ENCODE measurements at places on chromosomes 11 and 22.

- H3K36me3 ChIP-seq, result peaks cover 9% of the 10 kb centered on the region
- H3K27ac ChIP-seq, result no peak overlapping the region
- no peak overlapping the region for H3K4me3 ChIP-seq
- H3K4me1 ChIP-seq, result peaks cover 9% of the 10 kb centered on the region
These were observed 2.9 kb downstream of the SMARCB1 start for GRCh38 chr22:23789638-23790037.

DNA sequence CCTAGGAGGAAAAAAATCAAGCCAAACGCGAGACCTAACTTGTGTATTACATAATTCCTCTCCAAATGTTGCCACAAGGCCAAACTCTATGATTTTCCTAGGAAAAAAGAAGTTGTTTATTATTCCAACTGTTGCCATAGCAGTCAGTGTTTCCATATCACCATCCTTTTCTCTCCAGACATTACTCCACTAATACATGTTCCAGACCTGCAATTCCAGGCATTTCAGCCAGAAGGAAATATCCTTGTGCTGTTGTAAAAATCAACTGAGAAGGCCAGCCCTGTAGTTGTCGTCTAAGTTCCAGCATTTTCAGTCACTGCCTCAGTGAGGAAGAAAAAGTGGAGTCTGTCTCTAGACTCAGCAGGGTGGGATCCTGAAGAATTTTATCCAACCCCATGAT lies 33.1 kb upstream of the PAMR1 start:
- H3K4me1 ChIP-seq, result no peaks in the 10 kb centered on the region
- H3K36me3 ChIP-seq, result no peaks in the 10 kb centered on the region
- no peak overlapping the region for H3K27ac ChIP-seq
- DNase-seq, result no peak
- no peak overlapping the region for H3K4me3 ChIP-seq
- no peaks in the 10 kb centered on the region for H3K27me3 ChIP-seq

- H3K36me3 ChIP-seq, result no peaks in the 10 kb centered on the region
- H3K4me1 ChIP-seq, result peaks cover 10% of the 10 kb centered on the region
- no peak overlapping the region for H3K27ac ChIP-seq
- DNase-seq, result no peak
These were observed 113.8 kb downstream of the ST3GAL4 start for GRCh38 chr11:126469311-126469710.

DNA sequence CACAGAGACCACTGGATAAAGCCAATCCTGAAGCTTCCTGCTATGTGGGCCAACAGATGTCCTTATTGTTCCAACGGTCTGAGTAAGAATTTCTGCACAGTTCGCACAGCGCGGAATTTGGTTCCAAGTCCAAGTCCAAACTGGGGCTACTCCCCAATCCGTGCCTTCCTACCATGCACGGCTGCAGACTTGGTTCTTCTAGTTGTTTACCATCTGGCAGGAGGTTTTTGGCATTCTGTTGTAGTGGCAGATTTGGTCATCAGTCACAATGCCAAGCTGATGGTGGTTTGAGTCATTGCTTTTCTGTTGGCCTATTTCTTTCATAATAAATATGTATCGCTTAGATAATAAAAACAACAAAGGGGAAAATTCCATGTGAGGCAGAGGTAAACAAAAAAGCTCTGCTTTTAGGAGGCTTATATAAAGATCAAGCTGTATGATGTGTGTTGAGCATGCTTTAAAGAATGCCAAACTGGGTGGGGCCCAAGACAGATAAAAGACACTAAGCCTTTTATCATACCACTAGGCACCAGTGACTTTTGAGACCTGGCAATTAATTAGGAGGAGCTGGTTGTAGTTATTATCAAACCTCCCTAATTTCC lies 52.5 kb upstream of the SYN3 start:
- H3K4me3 ChIP-seq, result no peak overlapping the region
- H3K36me3 ChIP-seq, result no peaks in the 10 kb centered on the region
- no peaks in the 10 kb centered on the region for H3K27me3 ChIP-seq
- no peaks in the 10 kb centered on the region for H3K4me1 ChIP-seq

- H3K4me3 ChIP-seq, result no peak overlapping the region
- H3K4me1 ChIP-seq, result no peaks in the 10 kb centered on the region
- no peak for DNase-seq
- H3K27ac ChIP-seq, result no peak overlapping the region
- peaks cover 43% of the 10 kb centered on the region for H3K36me3 ChIP-seq
These were observed 13.5 kb downstream of the ARFGAP2 start for GRCh38 chr11:47163193-47163592.

- peak overlapping the region; percentile 98 for H3K27ac ChIP-seq
- H3K27me3 ChIP-seq, result no peaks in the 10 kb centered on the region
- peaks cover 39% of the 10 kb centered on the region for H3K4me1 ChIP-seq
- peak overlapping the region; percentile 96 for H3K4me3 ChIP-seq
- peaks cover 21% of the 10 kb centered on the region for H3K36me3 ChIP-seq
These were observed 375 bp downstream of the SLC25A1 start for GRCh38 chr22:19178065-19178656.

- DNase-seq, result no peak
- no peak overlapping the region for H3K27ac ChIP-seq
- peaks cover 67% of the 10 kb centered on the region for H3K36me3 ChIP-seq
- H3K27me3 ChIP-seq, result no peaks in the 10 kb centered on the region
- H3K4me3 ChIP-seq, result no peak overlapping the region
These were observed 6.8 kb upstream of the PPM1F start for GRCh38 chr22:21959274-21960074.

GRCh38 chr11:6402561-6402981 lies 12.3 kb downstream of the SMPD1 start:
- H3K36me3 ChIP-seq, result no peaks in the 10 kb centered on the region
- H3K27me3 ChIP-seq, result no peaks in the 10 kb centered on the region
- peak overlapping the region; percentile 44 for H3K27ac ChIP-seq
- no peak for DNase-seq
- H3K4me3 ChIP-seq, result no peak overlapping the region
- H3K4me1 ChIP-seq, result no peaks in the 10 kb centered on the region

DNA sequence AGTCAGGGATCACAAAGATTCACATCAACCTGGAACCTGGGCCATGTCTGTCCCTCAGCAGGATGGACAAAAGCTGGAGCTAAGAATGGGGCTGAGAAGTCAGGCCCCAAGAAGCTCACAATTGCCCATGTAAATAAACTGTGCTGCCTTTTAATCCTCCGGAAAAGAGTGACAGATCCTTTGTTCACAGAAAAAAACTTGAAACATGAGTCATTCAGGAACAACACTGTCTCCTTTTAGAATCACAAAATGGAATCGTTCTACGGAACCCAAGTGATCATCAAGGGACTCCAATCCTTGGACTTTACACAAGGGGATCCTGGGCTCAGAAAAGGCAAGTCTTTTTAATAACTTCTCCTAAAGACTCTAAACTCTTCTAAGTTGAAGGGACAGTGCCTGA lies 36.1 kb downstream of the RELT start:
- H3K4me1 ChIP-seq, result peaks cover 35% of the 10 kb centered on the region
- DNase-seq, result no peak
- no peak overlapping the region for H3K4me3 ChIP-seq
- H3K36me3 ChIP-seq, result no peaks in the 10 kb centered on the region

GRCh38 chr22:41833369-41834004 lies 582 bp downstream of the SREBF2 start:
- H3K36me3 ChIP-seq, result no peaks in the 10 kb centered on the region
- H3K27me3 ChIP-seq, result no peaks in the 10 kb centered on the region
- H3K4me3 ChIP-seq, result peak overlapping the region; percentile 78
- no peak for DNase-seq

DNA sequence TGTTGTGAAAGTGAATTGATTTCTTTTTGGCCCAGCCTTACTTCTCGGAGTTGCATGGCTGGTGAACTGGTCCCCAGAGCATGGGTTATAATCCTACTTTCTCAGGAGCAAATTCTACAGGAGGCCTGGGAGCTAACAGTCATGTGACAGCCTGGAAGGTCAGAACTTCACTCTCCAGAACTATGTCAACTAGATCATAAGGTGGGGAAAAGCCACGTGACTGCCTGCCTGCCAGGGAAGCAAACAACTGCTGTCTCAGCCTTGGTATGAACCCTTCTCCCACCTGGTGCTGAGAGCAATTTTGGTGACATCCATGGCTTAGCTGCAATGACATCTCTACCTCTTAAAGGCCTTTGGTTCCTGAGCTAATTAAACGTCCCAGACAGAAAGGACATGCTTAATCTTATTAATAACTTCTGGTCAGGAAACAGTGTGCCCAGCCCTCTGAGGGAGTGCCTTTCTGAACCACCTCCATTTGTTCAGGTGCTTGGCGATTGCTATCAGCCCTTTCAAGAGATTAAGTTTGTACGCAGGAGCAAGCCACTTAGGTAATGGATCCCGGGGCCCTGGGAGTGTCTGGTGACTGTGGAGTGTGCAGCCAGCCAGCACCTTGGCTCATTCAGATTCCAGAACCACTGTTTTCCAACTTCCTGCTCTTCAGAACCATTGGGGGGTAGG lies 1.4 kb upstream of the CREB3L1 start:
- H3K4me1 ChIP-seq, result peaks cover 82% of the 10 kb centered on the region
- H3K4me3 ChIP-seq, result no peak overlapping the region
- no peak for DNase-seq
- H3K27me3 ChIP-seq, result peaks cover 2% of the 10 kb centered on the region

DNA sequence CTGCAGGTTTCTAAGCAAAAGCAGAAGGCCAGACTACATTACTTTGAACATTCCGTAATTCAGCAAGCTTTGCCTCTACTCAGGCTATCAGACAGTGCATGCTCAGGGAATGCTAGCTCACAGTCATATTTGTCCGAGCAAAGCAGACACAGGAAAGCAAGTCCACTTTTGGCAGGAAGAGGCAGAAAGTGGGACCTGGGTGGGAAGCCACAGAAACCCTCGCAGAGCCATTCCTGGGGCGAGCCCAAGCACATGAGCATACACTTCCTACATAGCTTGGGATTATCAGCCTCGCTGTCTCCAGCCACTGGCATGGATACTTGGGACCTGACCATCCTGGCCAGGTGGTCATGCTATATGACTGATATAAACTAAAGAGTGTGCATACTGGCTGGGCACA lies 113.3 kb downstream of the TRIM29 start:
- H3K27ac ChIP-seq, result no peak overlapping the region
- DNase-seq, result no peak
- peaks cover 62% of the 10 kb centered on the region for H3K27me3 ChIP-seq
- H3K4me3 ChIP-seq, result no peak overlapping the region
- no peaks in the 10 kb centered on the region for H3K4me1 ChIP-seq

GRCh38 chr22:36725366-36726006 lies 21.9 kb upstream of the CACNG2 start:
- DNase-seq, result no peak
- H3K4me3 ChIP-seq, result no peak overlapping the region
- H3K36me3 ChIP-seq, result no peaks in the 10 kb centered on the region

DNA sequence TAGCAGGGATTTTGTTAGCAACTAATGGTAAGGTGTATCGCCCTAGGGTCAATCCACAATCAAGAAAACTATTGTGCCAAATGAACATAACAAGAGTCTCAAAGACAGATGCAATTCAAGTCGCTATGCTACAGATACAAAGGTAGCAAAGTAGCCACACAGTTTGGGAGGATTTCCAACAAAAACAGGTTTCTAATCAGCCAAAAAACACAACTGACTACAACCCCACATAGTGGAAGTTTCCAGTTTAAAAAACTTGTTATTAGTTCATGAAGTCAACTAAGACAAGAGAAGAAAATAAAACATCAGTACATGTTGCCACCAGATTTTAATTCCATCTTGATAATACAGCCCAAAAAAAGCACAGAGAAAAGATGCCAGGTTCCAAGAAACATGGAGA lies 38.0 kb downstream of the MYH9 start:
- DNase-seq, result no peak
- H3K27ac ChIP-seq, result peak overlapping the region; percentile 100
- H3K4me1 ChIP-seq, result peaks cover 98% of the 10 kb centered on the region
- peaks cover 36% of the 10 kb centered on the region for H3K36me3 ChIP-seq
- H3K27me3 ChIP-seq, result no peaks in the 10 kb centered on the region
- H3K4me3 ChIP-seq, result no peak overlapping the region

DNA sequence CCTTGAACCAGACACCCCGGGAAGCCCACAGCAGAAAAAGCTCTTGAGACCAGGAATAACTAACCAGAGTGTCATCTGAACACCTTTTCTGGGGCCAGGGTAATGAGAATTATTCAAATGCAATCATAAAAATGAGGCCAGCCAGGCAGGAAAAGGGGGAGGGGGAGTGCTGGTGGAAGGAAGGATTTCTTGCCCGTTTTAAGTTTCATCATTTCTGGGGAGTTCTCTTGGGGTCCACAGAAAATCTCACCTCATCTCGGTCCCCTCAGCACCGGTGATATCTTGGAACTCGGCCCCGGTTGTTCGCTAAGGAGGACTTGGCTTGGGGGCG lies 495 bp upstream of the PKNOX2 start:
- peaks cover 15% of the 10 kb centered on the region for H3K4me1 ChIP-seq
- H3K27ac ChIP-seq, result no peak overlapping the region
- H3K4me3 ChIP-seq, result peak overlapping the region; percentile 61

DNA sequence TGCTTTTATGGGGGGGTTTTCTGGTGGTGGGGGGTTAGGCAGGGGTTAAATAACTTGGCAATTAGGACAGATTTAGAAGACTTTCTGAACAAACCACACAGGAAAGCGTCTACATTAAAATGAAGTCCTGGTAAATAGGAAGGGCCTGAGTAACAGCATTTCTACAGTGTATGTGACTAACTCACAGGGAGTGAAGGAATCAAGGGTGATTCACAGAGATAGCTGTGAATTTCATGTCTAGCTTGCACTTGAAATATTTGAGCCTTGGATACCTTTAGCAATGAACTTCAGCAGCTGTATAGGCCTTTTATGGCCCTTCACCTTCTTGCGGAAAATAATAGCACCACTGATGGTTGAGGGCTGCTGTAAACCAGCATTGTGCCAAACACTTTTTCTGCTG lies 26.1 kb upstream of the LDHA start:
- H3K27me3 ChIP-seq, result no peaks in the 10 kb centered on the region
- DNase-seq, result no peak
- no peak overlapping the region for H3K27ac ChIP-seq
- H3K4me3 ChIP-seq, result no peak overlapping the region

DNA sequence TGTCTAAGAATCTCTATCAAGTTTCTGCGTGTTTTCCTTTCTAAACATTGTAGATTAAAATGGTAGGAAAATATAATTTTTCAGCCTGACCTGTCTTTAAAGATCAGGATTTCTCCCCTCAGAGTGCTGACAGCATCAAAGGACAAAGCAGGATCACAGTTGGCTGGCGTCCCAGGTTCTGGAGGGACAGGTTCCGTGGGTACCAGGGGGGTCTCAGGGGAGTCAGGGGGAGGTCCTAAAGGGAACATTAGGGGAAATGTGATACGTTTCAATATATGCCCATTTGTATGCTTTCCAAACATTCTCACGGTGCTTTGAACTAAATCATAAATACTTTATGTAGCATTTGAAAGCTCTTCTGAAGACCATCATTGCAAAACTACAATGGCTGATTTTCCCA lies 3.4 kb downstream of the MMP3 start:
- H3K27me3 ChIP-seq, result no peaks in the 10 kb centered on the region
- H3K27ac ChIP-seq, result no peak overlapping the region
- no peak overlapping the region for H3K4me3 ChIP-seq

All from esophagus squamous epithelium (tissue), 5 donors.